Endodermal cell (in vitro differentiated cells): ENCODE measurements at places on chromosomes 12 and 14. TPM values are rescaled to one million over a fixed set of nuclear protein-coding genes. Genes with fewer than 3 reads are reported as not detected.

Gene MYO1H
- not detected in 3 replicates for total RNA-seq

Gene RPL6
- total RNA-seq: 1,647 and 1,710 TPM in 2 replicates

Gene LRP1-AS
- total RNA-seq: not detected in 3 replicates

Gene CCDC175
- 0.66 to 1.5 TPM in 2 of 3 replicates, not detected in the other for total RNA-seq

Gene PLA2G1B
- not detected in 3 replicates for total RNA-seq

Gene SLC6A12
- total RNA-seq: 0.90 and 1.3 TPM in 2 replicates

Gene BRMS1L
- 4.7 to 9.0 TPM (median 7.9 TPM) in 3 replicates for total RNA-seq

Gene RNASE3
- total RNA-seq: not detected in 2 replicates

Gene ADAM20
- 1.7 to 3.5 TPM (median 1.8 TPM) in 3 replicates for total RNA-seq

Gene HHIPL1
- total RNA-seq: 2.4 to 3.0 TPM (median 2.6 TPM) in 3 replicates

Gene CPNE6
- total RNA-seq: not detected in 3 replicates

Gene CFAP54
- total RNA-seq: 0.89 to 2.0 TPM (median 1.7 TPM) in 3 replicates

Gene KRT6C
- not detected in 2 replicates for total RNA-seq

Gene TRIM9
- 0.50 and 0.81 TPM in 2 replicates for total RNA-seq

Gene CYP27B1
- 2.3 to 4.1 TPM (median 2.4 TPM) in 3 replicates for total RNA-seq

Gene NRIP2
- total RNA-seq: 0.45 TPM in 1 of 2 replicates, not detected in the other

Gene PLBD1
- 32.5 and 37.5 TPM in 2 replicates for total RNA-seq

Gene ETFBKMT
- total RNA-seq: 0.87 to 2.0 TPM (median 1.1 TPM) in 3 replicates

Gene DTX1
- total RNA-seq: 2.6 and 3.3 TPM in 2 replicates

Gene TPPP2
- total RNA-seq: 0.80 to 1.7 TPM in 2 of 3 replicates, not detected in the other

Gene BDKRB2
- 0.61 to 1.5 TPM (median 1.1 TPM) in 3 replicates for total RNA-seq

Gene RTN1
- total RNA-seq: 2.4 to 5.9 TPM (median 5.2 TPM) in 3 replicates

Gene LMNTD1
- 31.6 to 37.7 TPM (median 36.9 TPM) in 3 replicates for total RNA-seq

Gene WNT1
- not detected in 3 replicates for total RNA-seq

Gene KDM2B
- 107 and 125 TPM in 2 replicates for total RNA-seq

Gene PTPN21
- 25.0 to 45.5 TPM (median 42.7 TPM) in 3 replicates for total RNA-seq

Gene ENDOU
- not detected in 3 replicates for total RNA-seq

Gene LMO3
- total RNA-seq: 0.68 to 1.3 TPM (median 0.77 TPM) in 3 replicates

Gene NKX2-1
- total RNA-seq: 0.34 and 0.62 TPM in 2 replicates

Gene NRXN3
- 12.9 to 21.4 TPM (median 20.0 TPM) in 3 replicates for total RNA-seq

Gene APOLD1
- 3.2 and 3.7 TPM in 2 replicates for total RNA-seq

Gene GPRC5D
- not detected in 3 replicates for total RNA-seq

Gene GNB3
- total RNA-seq: 14.3 and 17.1 TPM in 2 replicates

Gene SMIM41
- total RNA-seq: not detected in 2 replicates

Gene MUCL1
- total RNA-seq: not detected in 2 replicates

Gene CIROP
- total RNA-seq: 0.47 to 0.74 TPM (median 0.64 TPM) in 3 replicates

Gene RNU4-1
- 4,837 and 7,036 TPM in 2 replicates for total RNA-seq

Gene SELPLG
- total RNA-seq: 0.13 and 0.14 TPM in 2 replicates

Gene PRPH
- total RNA-seq: 0.42 to 1.4 TPM in 2 of 3 replicates, not detected in the other

Gene NKX2-8
- total RNA-seq: not detected in 3 replicates

Gene KLRK1
- total RNA-seq: 0.24 TPM in 1 of 2 replicates, not detected in the other

Gene POTEM
- total RNA-seq: not detected in 3 replicates

Gene FZD10
- total RNA-seq: 0.18 and 0.20 TPM in 2 replicates

Gene MGST1
- total RNA-seq: 203 to 223 TPM (median 218 TPM) in 3 replicates

Gene CLEC6A
- total RNA-seq: 0.20 and 0.50 TPM in 2 replicates

Gene MEG3
- total RNA-seq: 5.0 and 5.3 TPM in 2 replicates

Gene CALM1
- total RNA-seq: 250 to 433 TPM (median 423 TPM) in 3 replicates

Gene CISTR
- total RNA-seq: not detected in 2 replicates

Gene PITPNM2
- 12.7 and 13.4 TPM in 2 replicates for total RNA-seq

Gene TOMM20L
- not detected in 2 replicates for total RNA-seq

Gene NANOG
- total RNA-seq: 6.1 to 98.2 TPM (median 7.8 TPM) in 3 replicates
